Renal pelvis (tissue), 12 donors: ENCODE measurements at places on chromosomes 6 and 20.

GRCh38 chr20:50056951-50057713 is 55.8 kb downstream of the UBE2V1 start:
- no peak for DNase-seq

DNA sequence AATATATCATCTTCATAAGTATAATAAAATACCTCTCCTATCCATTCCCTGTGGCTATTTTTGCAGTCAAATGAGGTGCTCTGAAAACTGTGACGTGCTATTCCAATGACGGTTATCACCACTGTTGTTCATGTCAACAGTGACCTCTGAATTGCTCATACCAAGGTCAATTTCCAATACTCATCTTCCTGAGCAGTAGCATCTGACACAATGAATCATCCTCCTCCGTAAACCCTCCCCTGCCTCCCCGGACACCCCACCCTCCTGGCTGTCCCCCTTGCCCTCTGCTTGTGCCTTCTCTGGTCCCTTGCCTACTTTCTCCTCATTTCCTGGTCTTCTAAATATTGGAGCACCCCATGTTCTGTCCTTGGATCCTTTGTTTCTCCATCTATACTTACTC is 77.7 kb upstream of the SLC22A23 start:
- no peak for DNase-seq

DNA sequence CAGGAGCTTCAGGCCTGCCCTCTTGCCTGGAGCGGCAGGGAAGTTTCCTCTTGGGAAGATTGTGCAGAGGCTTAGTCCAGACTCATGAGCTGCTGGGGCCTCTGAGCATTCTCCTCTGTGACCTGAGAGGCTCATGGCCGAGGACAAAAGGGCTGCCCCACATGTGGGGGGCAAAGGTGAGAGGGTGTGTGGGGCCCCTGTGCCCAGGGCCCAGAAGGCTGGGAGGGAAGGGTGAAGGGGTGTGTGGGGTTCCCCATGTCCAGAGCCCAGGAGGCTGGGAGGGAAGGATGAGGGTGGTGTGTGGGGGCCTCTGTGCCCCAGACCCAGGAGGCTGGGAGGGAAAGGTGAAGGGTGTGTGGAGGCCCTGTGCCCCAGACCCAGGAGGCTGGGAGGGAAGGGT is 50.8 kb upstream of the SLC22A1 start:
- no peak for DNase-seq

DNA sequence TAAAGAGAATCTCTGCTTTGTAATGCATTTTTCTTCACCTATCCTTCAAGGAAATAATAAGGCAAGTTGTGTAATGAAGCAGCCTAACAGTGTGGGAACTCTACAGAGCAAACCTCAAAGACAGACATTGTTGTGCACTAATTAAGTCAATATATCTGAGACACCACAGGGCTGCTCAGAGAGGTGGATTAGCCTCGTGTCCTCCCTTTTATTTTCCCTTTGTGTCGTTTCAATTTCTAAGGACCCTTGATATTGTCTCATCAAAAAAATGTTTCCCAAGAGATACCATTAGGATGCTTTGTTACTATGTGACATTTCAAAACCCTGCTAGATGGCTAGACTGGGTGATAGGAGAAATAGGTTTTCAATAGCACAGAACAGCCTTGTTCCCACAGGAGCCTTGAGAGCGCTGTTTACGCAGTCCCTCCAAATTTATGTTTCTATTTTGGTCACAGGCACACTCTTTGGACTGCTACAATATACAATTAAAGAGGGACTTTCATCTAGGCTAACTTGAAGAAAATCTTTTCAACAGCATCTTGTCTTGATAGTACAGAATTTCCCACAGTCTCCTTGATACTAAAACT is 23.1 kb downstream of the UBE3D start:
- DNase-seq, result no peak

DNA sequence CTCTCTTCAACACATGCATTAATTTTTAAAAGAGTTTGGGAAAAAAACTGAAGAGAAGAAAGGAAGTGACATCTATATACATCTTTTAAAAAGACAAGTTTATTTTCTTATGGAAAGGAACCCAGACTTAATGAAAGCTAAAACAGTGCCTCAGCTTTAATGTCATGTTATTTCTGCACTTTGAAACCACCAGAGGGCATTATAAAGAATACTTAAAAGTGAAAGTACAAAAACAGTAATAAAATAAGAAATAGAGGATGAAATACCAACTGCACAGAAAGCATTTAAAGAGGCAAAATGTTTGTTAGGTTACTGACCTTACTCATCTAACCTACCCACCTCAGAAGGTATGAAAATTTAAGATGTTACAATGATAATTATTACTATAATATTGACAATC is 98.8 kb downstream of the HUS1B start:
- no peak for DNase-seq

DNA sequence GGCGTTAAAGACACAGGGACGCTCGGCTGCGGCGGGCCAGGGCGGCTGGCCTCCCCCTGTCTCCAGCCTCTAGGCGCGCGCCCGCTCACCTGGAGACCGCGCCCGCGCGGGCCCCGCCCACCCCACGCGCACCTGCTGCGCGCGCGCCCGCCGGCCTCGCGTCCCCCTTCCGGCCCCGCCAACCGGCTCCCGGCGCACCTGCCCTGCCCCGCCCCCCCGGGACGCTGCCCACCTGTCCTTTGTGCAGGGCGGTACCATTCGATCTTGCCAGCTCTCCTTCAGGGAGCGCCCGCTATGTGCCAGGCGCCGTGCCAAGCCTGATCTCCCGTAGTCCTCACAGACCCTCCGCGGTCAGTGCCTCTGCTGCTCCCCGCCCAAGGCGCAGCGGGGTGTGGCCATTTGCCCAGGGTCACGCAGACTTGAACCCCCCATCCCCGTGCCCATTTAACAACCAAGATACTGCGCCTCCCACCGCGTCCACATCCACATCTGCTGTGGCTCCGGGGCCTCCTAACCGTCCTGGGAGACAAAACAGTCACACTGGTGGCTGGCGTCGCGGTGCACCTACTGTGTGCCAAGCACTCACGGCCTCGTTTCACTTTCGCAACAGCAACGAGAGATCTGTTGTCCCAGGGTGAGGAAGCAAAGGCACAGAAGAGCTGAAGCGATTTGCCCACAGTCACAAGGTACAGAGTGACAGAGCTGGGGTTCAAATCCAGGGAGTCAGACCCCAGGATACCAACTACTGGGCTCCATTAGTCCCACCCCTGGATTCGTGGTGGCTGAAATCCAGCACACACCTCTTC is 48.1 kb downstream of the NOL4L start:
- no peak for DNase-seq

GRCh38 chr6:31139599-31139998 is 733 bp upstream of the PSORS1C2 start:
- no peak for DNase-seq

GRCh38 chr20:35511814-35512420 is 17.5 kb downstream of the C20orf173 start:
- peak; percentile 31 for DNase-seq

- no peak for DNase-seq
Observed at GRCh38 chr6:106613590-106613989, 15.7 kb downstream of the RTN4IP1 start.

GRCh38 chr6:6751619-6752023 is 163.1 kb downstream of the LY86 start:
- DNase-seq, result no peak

GRCh38 chr20:8272766-8273165 is 140.7 kb downstream of the PLCB1 start:
- DNase-seq, result no peak
